ENCODE measurements at places on chromosomes 6 and 20. TPM values are rescaled to one million over a fixed set of nuclear protein-coding genes. Genes with fewer than 3 reads are reported as not detected.

DNA sequence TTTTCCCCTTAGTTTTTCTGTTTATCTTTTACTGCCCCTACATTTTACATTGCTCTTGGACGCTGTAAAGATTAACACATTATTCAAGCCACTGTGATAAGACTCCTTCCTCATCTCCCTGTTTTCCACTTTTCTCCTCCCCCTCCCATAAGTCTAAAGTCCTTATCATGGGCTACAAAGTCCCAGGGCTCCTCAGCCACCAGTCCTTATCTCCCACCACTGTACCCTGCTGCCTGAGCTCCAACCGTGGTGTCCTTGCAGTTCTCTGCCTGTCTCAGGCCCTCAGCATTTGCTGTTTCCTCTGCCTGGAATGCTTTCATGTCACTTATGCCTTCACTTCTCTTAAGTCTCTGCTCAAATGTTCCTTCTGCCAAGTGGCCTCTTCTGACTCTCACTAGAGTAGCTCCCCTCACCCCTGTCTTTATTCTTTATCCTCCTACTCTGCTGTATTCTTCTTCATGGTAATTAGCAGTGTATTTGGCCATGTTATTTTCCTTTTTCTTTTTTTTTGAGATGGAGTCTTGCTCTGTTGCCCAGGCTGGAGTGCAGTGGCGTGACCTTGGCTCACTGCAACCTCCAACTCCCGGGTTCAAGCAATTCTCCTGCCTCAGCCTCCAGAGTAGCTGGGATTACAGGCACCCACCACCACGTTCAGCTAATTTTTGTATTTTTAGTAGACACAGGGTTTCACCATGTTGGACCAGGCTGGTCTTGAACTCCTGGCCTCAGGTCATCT lies 10.8 kb upstream of the LATS1 start:
- H3K27ac ChIP-seq: no peak overlapping the region
- no peak for DNase-seq
- no peaks in the 10 kb centered on the region for H3K36me3 ChIP-seq
- H3K4me3 ChIP-seq: no peak overlapping the region

DNA sequence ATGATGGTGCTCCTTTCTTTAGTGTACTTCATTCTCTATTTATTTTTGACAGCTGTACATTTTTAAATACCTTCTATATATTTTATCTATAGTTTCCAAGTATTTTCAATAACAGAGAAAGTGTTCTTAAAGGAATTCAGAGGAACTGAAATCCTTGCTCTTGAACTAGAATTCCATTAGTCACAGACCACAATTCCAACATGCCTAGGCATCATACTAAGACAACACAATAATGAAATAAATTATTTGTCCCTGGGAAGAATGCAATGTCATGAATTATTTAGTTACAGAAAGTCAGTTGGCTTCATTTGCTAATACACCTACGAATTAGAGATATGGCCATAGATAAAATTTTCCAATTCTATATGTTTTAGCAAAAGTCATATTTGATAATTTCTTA lies 671.2 kb downstream of the EPHA7 start:
- no peaks in the 10 kb centered on the region for H3K36me3 ChIP-seq
- no peaks in the 10 kb centered on the region for H3K4me1 ChIP-seq
- H3K4me3 ChIP-seq: no peak overlapping the region
- no peak overlapping the region for H3K27ac ChIP-seq
- DNase-seq: no peak

DNA sequence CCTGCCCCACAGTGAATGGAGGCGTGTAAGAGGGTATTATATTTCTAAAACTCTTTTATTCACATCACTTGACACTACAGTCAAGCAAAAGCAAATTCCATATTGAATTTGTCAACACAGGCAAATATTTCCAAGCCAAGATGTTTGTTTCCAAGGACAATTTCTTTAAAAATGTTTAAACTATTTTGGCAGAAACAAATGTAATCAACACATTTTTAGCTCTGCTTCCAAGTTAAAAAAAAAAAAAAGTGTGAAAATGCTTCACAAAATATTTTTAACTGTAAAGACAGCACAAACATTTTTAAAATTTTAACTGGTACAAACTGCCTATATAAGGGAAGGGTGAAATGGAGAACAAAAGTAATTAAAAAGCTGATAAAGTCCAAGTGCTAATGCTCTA lies 44.9 kb upstream of the DST start:
- no peaks in the 10 kb centered on the region for H3K27me3 ChIP-seq
- H3K4me1 ChIP-seq: no peaks in the 10 kb centered on the region
- no peaks in the 10 kb centered on the region for H3K36me3 ChIP-seq
- DNase-seq: no peak
- H3K27ac ChIP-seq: no peak overlapping the region

Gene LY6G5C
- 2.6 TPM for total RNA-seq
